IMR-90 (cell line): ENCODE measurements at places on chromosomes 12 and 14. TPM values are rescaled to one million over a fixed set of nuclear protein-coding genes. Genes with fewer than 3 reads are reported as not detected.

DNA sequence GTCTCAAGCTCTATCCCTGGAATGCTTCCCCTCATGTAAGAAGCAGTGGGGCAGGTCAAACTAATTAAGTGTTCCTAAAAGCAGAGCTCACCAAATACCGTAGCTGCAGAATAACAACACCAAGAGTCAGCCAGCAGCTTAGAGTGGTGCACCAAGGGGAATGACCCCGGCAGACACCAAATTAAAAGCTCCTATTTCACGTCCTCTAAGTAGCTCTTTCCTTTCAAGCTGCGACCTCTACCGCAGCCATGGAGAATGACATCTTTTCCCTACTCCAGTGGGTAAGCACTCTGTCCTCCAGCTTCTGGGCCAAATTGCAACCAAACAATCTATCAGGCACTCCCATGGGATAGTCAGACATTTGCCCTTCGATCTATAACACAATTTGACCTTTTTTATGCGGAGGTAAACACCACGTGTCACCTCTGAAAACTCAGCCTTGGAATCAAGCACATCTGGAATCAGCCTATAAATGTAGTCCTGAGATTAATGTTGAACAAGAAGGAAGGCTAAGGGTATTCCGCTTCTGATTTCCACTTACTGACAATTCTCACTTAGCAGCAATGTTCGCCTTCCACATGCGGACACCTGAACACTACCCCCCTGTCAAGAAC lies 67.6 kb upstream of the CDKN3 start:
- no peaks in the 10 kb centered on the region for H3K4me1 ChIP-seq
- H3K27ac ChIP-seq = no peak overlapping the region
- H3K36me3 ChIP-seq = no peaks in the 10 kb centered on the region
- peaks cover 12% of the 10 kb centered on the region for H3K27me3 ChIP-seq
- peak; percentile 61 for DNase-seq

- H3K4me1 ChIP-seq = peaks cover 5% of the 10 kb centered on the region
- H3K36me3 ChIP-seq = no peaks in the 10 kb centered on the region
- H3K4me3 ChIP-seq = no peak overlapping the region
These were observed 336.2 kb downstream of the DPF3 start for GRCh38 chr14:72557671-72558070.

GRCh38 chr12:79927772-79928474 lies 7.0 kb downstream of the PPP1R12A start:
- DNase-seq = peak; percentile 23
- H3K36me3 ChIP-seq = 0 out of 2 replicates have a peak, but pooled peaks cover 1% of the 10 kb centered on the region
- H3K4me3 ChIP-seq = no peak overlapping the region
- no peaks in the 10 kb centered on the region for H3K27me3 ChIP-seq
- H3K4me1 ChIP-seq = peaks cover 7% of the 10 kb centered on the region

DNA sequence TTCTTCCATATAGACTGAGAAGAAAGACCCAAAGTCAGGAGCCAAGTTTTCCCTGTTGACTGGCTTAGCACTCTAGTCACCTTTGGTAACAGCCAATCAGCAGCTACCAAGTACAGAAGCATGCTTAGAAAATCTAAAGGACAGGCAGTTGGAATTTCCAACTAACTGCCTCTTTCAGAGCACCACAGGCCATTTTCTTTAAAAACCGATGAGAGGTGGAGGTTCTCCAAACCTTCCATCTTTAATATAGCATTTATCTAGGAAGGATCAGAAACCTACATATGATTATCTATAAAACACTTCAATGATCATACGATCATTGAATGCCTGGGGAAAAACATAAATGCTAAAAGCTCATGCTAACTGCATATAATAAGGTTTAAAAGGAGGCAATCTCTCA lies at the start of gene CATSPERB:
TSS of gene CATSPERB (minus strand) at position 101 of the 400 bp plus-strand sequence. CDS start 2,607 bp downstream, outside the sequence.
- H3K4me3 ChIP-seq = no peak within 1 kb of the TSS
- no peaks in the 10 kb centered on the region for H3K27me3 ChIP-seq
- H3K36me3 ChIP-seq = no peaks in the 10 kb centered on the region
- DNase-seq = no peak
- no peaks in the 10 kb centered on the region for H3K4me1 ChIP-seq

DNA sequence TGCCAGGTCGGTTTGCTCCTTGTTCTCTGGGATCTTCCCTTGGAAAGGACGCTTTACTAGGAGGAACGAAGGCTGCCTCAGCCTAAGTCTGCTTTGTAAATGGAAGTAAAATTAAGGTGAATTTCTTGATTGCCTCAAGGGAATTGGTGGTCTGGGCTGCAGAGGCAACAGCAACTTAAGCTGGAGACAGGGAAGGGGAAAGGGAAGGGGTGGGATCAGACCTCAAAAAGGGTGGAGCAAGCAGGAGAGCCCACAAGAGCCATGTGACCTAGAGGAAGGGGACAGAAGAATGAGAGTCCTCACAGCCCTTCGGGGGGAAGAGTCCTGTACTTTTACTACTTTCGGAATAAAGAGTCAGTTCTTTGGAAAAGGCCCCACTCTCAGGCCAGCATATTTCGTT lies 147.9 kb downstream of the PPM1H start:
- no peaks in the 10 kb centered on the region for H3K36me3 ChIP-seq
- DNase-seq = no peak
- peaks cover 7% of the 10 kb centered on the region for H3K4me1 ChIP-seq
- H3K27ac ChIP-seq = no peak overlapping the region

DNA sequence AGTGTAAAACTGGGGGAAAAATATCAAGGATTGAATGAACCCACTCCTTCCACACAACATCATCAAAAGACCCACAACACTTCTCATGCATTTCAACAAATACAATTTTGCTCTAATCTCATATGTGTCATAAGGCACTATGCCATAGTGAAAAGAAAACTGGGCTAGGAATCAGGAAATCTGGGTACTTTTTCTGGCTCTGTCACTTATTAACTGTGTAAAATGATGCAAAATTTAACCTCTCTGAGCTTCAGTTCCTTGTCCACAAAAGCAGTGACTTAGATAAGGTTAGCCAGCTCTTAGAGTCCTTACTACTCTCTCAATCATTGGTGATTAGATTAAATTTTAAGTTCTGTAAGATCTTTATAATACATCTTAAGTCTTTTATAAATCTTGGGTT lies 250.5 kb upstream of the SOX5 start:
- peaks cover 10% of the 10 kb centered on the region for H3K4me1 ChIP-seq
- no peaks in the 10 kb centered on the region for H3K27me3 ChIP-seq
- no peak for DNase-seq
- no peak overlapping the region for H3K4me3 ChIP-seq
- no peaks in the 10 kb centered on the region for H3K36me3 ChIP-seq
- H3K27ac ChIP-seq = no peak overlapping the region

DNA sequence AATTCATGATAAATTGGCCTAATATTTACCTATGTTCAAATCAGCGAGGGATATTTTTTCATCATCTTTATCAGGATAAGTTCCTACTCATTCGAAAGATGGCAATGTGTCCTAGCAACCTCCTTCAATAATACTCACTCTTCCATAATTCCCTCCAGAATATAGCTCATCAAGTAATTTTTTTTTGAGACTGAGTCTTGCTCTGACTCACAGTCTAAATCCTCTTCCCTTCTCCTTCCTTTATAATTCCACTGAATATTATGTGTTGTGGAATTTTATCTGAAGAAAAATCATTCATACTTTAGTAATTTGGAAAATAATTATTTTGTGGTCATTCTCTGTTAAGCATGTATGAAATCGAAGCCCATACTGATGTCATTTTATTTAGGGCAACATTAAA lies 663.8 kb downstream of the FLRT2 start:
- H3K36me3 ChIP-seq = no peaks in the 10 kb centered on the region
- no peak overlapping the region for H3K27ac ChIP-seq
- no peak overlapping the region for H3K4me3 ChIP-seq
- no peaks in the 10 kb centered on the region for H3K4me1 ChIP-seq

DNA sequence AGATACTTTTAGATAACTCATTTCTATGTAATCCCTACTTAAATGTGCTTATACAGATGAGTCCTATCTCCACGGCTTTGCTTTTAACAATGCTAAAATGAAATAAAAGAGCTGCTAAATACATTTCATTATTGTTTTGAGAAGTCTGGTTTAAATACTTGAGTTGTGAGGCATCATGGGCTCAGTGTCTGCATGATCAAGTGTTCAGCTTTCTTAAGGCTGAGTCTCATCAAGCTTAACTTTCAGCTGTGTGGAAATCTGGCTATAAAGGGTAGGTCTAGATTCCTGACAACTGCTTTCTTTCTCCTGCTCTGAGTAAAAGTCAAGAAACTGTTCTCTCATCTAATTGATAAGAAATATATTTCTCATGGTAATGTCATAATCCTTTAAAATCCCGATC lies 235.4 kb downstream of the FSCB start:
- no peaks in the 10 kb centered on the region for H3K4me1 ChIP-seq
- no peak overlapping the region for H3K27ac ChIP-seq
- DNase-seq = peak; percentile 0

DNA sequence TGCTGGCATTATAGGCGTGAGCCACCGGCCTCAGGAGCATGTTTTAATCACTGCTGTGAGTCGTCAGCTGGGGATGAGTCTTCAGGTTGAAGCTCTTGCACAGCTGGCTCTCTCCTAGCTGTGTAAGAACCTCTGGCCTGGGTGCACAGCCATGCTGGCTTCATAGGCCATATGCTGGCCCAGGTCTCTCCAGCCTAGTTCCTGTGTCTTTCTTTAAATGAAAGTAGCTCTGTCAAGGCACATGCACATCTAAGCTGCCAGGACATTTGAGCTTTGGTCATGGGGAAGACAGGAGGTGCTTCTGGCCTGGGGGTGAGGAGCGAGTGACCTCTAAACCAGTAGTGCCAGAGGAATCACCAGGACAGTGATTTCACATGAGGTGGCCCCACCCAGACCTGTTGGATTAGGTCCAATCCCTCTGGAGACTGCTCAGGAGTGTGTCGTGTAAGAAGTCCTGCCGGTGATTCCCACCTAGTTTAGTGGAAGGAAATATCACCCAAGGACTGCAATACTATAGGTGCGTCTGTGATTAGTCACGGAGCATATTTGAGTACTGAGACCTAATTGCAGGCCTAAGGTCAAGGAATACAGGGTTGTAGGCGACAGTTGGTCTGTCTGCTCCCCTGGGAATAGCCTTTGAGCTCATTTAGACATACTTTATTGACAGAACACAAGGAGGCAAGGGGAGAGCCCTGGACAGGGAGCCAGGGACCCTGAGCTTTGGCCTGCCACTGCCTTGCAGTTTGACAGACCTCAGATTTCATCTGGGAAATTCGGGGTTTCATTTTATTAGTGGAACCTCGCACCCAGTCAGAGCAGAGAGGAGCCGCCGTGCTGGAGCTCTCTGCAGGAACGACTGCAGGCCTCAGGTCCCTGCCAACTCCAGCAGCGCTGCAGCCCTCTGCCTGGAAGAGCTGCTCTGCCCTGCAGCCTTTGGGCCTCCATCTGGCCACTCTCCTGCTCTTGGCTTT lies 67.0 kb downstream of the ANKRD9 start:
- no peak overlapping the region for H3K27ac ChIP-seq
- H3K27me3 ChIP-seq = no peaks in the 10 kb centered on the region
- DNase-seq = peak; percentile 22
- H3K4me1 ChIP-seq = no peaks in the 10 kb centered on the region
- H3K4me3 ChIP-seq = no peak overlapping the region
- peaks cover 29% of the 10 kb centered on the region for H3K36me3 ChIP-seq

DNA sequence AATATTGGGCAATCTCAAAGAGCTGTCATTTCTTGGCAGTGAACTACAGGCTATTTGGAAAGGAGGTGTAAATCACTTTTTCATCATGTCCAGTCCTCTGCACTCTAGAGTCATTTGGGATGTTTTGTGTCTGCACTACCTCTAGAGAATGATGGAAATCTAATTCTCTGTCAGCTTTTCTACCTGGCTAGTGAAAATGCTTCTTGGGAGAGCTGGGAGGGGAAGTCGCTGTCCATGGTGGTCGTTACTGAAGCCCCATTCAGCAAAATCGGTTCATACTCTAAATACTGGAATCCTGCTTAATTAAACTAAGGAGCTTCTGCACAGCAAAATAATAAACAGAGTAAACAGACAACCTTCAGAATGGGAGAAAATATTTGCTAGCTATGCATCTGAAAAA lies 251.8 kb downstream of the APAF1 start:
- peak; percentile 4 for DNase-seq
- no peaks in the 10 kb centered on the region for H3K36me3 ChIP-seq
- H3K27me3 ChIP-seq = peaks cover 24% of the 10 kb centered on the region
- no peak overlapping the region for H3K4me3 ChIP-seq
- H3K4me1 ChIP-seq = no peaks in the 10 kb centered on the region

DNA sequence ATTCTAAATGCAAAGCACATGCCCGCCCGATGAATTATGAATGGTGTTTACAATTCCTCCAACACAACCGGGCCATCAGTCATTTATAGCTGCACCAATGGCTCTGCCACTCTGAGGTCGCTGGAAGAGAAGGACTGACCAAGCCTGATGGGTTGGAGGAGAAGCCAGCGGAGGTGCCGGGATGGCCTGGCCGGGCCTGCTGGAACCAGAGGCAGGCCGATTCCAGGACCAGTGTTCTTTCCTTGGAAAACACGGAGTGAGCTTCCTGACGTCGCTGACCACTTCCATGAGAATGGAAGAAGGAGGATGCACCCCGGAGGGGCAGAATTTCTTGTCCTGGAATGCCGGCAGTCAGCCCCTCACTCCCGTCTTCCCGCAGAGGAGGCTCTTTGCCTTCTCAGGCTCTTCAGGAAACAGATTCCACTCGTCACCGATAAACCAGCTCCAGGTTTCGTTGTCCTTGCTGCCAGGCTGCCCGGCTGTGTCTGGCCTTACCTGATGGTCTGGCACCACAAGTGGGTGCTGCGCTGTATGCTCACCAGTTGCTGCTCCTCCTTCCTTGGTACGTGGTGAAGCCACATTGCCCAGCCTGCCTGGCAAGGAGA lies 358.5 kb upstream of the SFSWAP start:
- no peaks in the 10 kb centered on the region for H3K36me3 ChIP-seq
- no peak overlapping the region for H3K27ac ChIP-seq
- H3K4me1 ChIP-seq = no peaks in the 10 kb centered on the region
- no peaks in the 10 kb centered on the region for H3K27me3 ChIP-seq
- no peak for DNase-seq
- H3K4me3 ChIP-seq = no peak overlapping the region

DNA sequence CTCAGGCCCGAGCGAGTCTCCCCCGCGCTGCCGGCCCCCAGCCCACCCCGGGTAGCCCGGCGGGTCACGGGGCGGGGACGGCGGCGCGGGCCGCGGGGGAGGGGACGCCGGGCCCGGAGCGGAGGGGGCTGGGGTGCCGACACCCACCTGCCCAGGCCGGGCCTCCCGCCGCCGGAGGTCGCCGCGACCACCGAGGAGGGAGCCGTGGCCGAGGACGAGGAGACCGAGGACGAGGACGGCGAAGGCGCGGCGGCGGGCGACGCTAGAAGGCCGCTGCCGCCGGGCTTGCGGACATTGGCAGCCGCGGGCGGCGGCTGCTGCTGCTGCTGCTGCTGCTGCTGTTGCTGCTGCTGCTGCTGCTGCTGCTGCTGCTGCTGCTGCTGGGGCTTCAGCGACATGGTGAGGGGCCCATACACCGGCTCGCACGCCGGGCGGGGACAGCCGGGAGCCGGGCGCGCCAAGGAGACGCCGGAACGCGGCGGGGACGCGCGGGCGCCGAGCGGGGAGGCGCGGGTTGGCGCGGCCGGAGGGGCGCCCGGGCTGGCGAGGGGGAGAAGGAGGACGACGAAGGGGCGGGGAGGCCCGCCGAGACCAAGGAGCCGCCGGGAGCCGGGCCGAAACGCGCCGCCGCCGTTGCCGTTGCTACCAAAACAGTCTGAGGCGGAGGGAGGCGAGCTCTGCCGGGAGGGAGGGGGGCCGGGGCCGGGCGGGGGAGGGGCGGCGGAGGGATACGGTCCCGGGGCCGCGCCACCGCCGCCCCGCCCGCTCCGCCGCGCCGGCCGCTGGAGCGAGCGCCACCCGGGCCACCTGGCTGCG lies at the start of gene ATXN2:
TSS of gene ATXN2 (minus strand) at position 679 of the 816 bp plus-strand sequence. CDS start at position 398, 281 bp downstream.
- H3K27me3 ChIP-seq = no peaks in the 10 kb centered on the region
- no peaks in the 10 kb centered on the region for H3K4me1 ChIP-seq
- H3K36me3 ChIP-seq = no peaks in the 10 kb centered on the region
- DNase-seq = no peak
- H3K4me3 ChIP-seq = peak within 1 kb of the TSS; percentile 65

The COX8C gene
- not detected in 2 replicates for polyA plus RNA-seq

The CFL2 gene
- 75.1 and 106 TPM in 2 replicates for polyA plus RNA-seq

The RNASE9 gene
- not detected in 2 replicates for polyA plus RNA-seq

The P2RX4 gene
- 12.6 and 13.6 TPM in 2 replicates for polyA plus RNA-seq

The EEA1 gene
- polyA plus RNA-seq = 4.6 and 4.8 TPM in 2 replicates

The SLC10A1 gene
- polyA plus RNA-seq = 0.03 TPM in 1 of 2 replicates, not detected in the other
